ENCODE measurements at places on chromosomes 6 and 20.

GRCh38 chr6:63926258-63926780, 290.7 kb downstream of the PHF3 start:
- no peak for DNase-seq

DNA sequence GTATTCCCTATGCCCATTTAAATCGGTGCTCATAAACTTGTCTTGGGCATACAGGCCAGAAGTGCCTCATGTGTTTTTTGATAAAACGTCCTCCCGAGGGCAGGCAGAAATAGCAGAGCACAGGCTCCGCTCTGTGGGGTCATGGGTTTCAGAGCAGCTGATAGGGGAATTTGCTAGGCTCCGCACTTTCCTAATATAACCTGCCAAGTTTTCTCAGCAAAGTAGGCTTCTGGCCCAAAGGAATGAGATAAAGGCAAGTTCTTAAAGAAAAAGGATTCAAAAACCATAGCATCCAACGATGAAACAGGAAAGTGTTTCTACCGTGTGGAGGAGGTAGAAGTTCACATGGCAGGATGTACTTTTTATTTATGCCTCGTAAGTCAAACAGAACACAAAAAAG, 69.8 kb upstream of the RALGAPA2 start:
- no peak for DNase-seq

DNA sequence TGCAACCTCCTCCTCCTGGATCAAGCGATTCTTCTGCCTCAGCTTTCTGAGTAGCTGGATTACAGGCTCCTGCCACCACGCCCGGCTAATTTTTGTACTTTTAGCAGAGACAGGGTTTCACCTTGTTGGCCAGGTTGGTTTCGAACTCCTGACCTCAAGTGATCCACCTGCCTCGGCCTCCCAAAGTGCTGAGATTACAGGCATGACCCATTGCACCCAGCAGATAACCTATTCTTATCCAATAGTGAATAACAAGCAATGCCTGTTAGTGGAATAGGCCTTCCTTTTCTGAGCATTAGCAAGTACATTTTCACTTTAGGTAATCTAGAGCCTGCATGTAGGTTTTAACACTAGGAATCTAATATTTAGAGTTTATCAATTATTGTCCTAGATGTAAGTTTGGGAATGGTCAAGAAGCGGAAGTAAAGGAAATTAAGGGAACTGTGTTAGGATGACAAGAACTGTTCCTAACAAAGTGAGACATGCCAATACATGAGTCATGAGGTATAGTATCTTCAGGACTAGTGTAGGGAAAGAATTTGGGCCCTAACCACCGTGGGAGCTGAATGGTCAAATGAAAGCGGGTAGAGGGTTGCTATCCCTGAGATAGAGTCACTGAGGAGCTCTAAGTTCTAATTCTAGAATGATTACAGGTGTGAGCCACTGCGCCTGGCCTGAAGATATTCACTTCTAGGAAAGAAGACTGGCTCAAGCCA, 15.0 kb downstream of the BLTP3A start:
- DNase-seq: peak; percentile 35

- DNase-seq: no peak
These were observed 239.4 kb downstream of the PHACTR1 start for GRCh38 chr6:12955956-12956355.

All from AG20443 (cell line).